ENCODE measurements at places on chromosomes 7 and 10. TPM values are rescaled to one million over a fixed set of nuclear protein-coding genes. Genes with fewer than 3 reads are reported as not detected.
A peak's percentile ranks its signal among the peaks of the same experiment; 100 is the strongest.

DNA sequence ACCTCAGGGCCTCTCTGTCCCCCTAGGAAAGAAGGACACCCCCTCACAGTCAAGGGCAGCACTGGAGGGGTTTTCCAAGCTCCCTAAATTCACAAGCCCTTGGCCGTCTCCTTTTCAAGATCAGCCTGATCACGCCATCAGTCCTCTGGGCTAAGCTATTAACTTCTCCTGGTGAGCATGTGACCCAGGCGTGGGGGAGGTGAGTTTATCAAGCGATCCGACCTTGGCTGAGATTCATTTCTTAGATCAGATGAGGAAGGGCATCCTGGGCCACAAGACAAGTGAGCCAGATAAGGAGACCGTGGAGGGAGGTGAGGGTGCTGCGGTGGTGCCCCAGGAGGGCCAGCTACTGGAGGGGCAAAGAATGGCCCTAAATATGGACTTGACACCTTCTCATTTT, 19.2 kb upstream of the EN2 start:
- H3K27ac ChIP-seq, result no peak overlapping the region
- H3K36me3 ChIP-seq, result no peaks in the 10 kb centered on the region
- H3K27me3 ChIP-seq, result peaks cover 22% of the 10 kb centered on the region
- DNase-seq, result no peak
- no peak overlapping the region for H3K4me3 ChIP-seq

- H3K36me3 ChIP-seq, result no peaks in the 10 kb centered on the region
- no peaks in the 10 kb centered on the region for H3K27me3 ChIP-seq
- H3K4me3 ChIP-seq, result no peak overlapping the region
- DNase-seq, result no peak
- no peak overlapping the region for H3K27ac ChIP-seq
Observed at GRCh38 chr7:5478568-5479430, 55.2 kb upstream of the TNRC18 start.

Gene STEAP1B
- 0.33 TPM for total RNA-seq

GRCh38 chr10:31599626-31600504, 280.8 kb downstream of the ZEB1 start:
- H3K36me3 ChIP-seq, result no peaks in the 10 kb centered on the region
- no peak overlapping the region for H3K4me3 ChIP-seq
- DNase-seq, result no peak
- peaks cover 18% of the 10 kb centered on the region for H3K4me1 ChIP-seq

Gene CDHR3
- total RNA-seq, result 1.4 TPM

DNA sequence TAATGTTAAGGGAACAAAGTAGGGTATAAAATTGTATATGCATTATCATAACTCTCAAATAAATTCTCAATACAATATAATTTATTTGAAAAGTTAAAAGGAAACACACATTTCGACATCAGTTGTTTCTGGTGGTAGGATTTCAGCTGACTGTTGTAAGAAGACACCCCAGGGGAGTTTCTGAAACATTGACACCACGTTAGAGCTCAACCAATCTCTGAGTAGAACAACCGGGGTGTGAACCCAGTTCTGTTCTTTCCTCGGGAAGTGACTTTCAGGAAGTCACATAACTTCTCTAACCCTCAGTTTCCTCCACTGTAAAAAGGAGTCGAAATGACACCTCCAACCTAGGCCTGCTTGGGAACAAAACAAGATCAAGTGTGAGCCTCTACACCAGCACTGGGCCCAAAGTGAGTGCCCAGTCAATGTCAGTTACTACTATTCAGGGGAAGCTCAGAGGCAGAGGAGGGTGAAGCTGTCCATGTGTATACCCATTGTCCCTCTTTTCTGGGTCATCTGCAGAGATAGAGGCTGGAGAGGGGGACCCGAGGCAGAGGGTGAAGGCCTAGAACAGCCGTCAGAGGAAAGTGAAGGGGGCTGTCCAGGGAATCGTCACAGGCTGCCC, 67.1 kb downstream of the AOAH start:
- H3K27ac ChIP-seq, result peak overlapping the region; percentile 62
- no peak overlapping the region for H3K4me3 ChIP-seq
- H3K4me1 ChIP-seq, result peaks cover 23% of the 10 kb centered on the region
- DNase-seq, result no peak

DNA sequence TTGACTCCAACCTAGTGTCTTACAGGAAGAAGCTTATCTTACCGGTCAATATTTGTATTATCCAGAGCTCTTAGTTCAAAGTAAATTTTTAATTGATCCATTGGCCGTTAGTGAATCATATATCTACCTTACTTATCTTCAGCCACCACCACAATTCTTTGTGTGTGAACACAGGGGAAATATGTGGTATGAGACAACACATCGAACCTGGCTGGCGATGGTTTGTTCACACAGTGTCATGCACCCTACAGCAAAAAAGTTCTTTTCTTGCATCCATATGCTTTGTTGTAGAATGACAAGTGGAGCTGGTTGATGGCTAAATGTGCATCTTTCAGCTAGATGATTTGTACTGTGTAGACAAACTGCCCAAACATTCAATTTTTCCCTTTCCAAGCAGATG, 65.8 kb downstream of the ARID5B start:
- H3K36me3 ChIP-seq, result peaks cover 76% of the 10 kb centered on the region
- no peak for DNase-seq
- no peak overlapping the region for H3K4me3 ChIP-seq
- H3K27me3 ChIP-seq, result no peaks in the 10 kb centered on the region
- no peak overlapping the region for H3K27ac ChIP-seq

- no peak overlapping the region for H3K4me3 ChIP-seq
- peaks cover 4% of the 10 kb centered on the region for H3K27me3 ChIP-seq
- DNase-seq, result no peak
- H3K27ac ChIP-seq, result no peak overlapping the region
Observed at GRCh38 chr10:22801785-22802184, 87.4 kb upstream of the PIP4K2A start.

Gene HOXA1
- total RNA-seq, result 0.70 TPM

Gene SRRM3
- not detected for total RNA-seq

Gene FAS
- total RNA-seq, result 96.4 TPM

Gene SFMBT2
- total RNA-seq, result 25.8 TPM

DNA sequence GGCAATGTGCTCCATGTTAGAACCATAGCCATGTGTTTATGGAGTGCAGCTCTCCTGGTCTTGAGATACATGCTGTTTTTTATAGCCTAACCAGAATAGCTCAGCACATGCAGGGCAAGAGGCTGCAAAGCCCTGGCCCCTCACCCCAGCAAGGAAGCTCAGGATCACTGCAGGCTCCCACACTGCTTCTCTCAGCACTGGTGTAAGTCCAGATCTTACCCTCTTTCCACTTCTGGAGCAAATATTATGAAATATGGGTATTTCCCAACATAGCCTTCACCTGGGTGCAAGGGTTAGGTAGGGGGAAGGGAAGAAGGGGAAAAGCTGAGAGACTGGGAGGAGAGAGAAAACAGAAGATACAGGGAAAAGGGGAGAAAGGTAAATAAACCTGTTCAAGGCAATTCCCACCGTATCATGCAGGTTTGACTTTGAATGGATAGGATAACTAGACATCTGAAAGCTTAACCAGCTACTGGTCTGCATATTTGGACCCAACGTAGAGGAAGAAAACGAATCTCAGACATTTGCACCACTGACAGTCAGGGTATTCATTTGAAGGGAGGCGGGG, 19.7 kb downstream of the SKIDA1 start:
- no peak overlapping the region for H3K4me3 ChIP-seq
- no peak for DNase-seq
- no peaks in the 10 kb centered on the region for H3K4me1 ChIP-seq
- H3K36me3 ChIP-seq, result no peaks in the 10 kb centered on the region
- H3K27me3 ChIP-seq, result peaks cover 56% of the 10 kb centered on the region
- H3K27ac ChIP-seq, result no peak overlapping the region

Gene GRM3
- not detected for total RNA-seq

- no peaks in the 10 kb centered on the region for H3K36me3 ChIP-seq
- H3K4me1 ChIP-seq, result peaks cover 3% of the 10 kb centered on the region
- H3K27me3 ChIP-seq, result no peaks in the 10 kb centered on the region
- no peak overlapping the region for H3K27ac ChIP-seq
- DNase-seq, result no peak
Observed at GRCh38 chr10:119245272-119245671, 37.9 kb downstream of the GRK5 start.

Gene INHBA
- not detected for total RNA-seq

DNA sequence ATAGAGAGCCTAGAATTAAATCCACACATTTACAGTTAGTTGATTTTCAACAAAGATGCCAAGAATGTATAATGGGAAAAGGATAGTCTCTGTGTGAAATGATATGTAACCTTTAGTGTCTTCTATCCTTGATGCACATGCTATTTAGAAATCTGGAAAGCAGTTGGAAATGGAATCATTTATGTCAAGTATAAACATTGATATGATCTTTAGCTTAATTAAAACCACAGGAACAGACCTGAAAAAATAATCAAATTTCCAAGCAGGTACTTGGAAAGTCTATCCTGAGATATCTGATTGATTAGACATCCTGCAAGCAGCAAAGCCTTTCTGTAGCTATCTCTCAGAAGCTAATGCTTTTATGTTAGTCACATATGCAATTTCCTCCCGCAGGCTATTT, 24.4 kb upstream of the SRI start:
- DNase-seq, result no peak
- H3K27me3 ChIP-seq, result peaks cover 14% of the 10 kb centered on the region
- no peaks in the 10 kb centered on the region for H3K4me1 ChIP-seq

DNA sequence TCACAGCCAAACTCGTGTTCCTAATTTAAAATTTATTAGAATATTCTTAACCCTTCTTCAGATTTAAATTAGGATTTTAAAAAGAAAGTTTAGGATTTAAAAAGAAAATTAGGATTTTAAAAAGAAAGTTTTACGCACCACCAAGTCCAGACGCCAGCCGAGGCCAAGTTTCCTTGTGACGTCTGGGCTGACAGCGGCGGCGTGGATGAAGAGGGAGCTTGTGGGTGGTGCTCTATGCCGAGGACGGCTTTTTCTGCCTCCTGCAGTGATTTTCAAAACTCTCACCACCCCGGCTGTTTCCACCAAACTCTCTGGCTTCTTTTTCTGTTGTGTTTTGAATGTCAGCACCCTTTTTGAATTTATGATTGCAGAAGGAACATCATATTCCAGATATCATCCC, 252.9 kb downstream of the DNAJB6 start:
- H3K27ac ChIP-seq, result no peak overlapping the region
- peaks cover 6% of the 10 kb centered on the region for H3K4me1 ChIP-seq
- no peak for DNase-seq
- H3K36me3 ChIP-seq, result no peaks in the 10 kb centered on the region
- H3K4me3 ChIP-seq, result no peak overlapping the region

Gene CLEC2L
- not detected for total RNA-seq
